Aorta (tissue), 5 donors: ENCODE measurements at places on chromosomes 6 and 20.

GRCh38 chr6:135209803-135210202, 28.7 kb downstream of the MYB start:
- no peak for DNase-seq

DNA sequence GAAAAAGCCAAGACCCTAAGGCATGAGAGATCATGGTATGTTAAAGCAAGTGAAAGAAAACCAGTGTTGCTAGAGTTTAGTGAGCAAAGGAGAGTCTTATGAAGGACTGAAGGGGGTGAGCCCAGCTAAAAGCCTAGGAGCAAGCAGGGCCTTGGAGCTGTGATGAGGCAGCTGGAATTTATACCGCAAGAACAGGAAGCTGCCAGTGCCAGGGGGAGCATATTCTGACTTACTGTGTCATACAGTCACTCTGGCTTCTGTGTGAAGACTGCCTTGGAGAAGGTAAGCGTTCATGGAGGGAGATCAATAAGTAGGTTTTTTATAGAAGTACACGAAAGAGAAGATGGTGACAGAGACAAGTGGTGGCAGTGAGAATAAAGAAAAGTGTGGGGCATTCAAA, 308.9 kb upstream of the THEMIS start:
- no peak for DNase-seq

DNA sequence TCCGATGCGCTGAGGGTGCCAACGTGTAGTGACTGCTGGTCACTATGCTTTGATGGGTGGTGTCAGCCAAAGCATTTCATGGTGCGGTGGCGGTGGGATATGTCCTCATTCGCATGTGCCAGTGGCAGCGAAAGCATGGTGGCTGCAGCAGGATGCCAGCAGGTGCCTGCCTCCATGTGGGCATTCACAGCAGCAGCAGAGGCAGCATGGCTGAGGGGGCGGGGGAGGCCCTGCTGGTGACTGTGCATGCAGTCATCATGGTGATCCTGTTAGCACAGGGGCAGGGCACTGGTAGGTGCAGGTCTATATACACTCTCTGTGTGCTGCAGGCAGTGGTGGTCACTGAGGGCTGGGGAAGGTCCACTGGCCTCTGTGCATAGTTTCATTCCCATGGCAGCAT, 22.0 kb downstream of the FIG4 start:
- no peak for DNase-seq

- DNase-seq, result no peak
Measured at GRCh38 chr6:163181666-163182180, 232.8 kb upstream of the QKI start.
